ENCODE measurements at places on chromosomes 3 and 15.

GRCh38 chr15:90838544-90838943, 29.8 kb upstream of the FURIN start:
- DNase-seq: no peak

DNA sequence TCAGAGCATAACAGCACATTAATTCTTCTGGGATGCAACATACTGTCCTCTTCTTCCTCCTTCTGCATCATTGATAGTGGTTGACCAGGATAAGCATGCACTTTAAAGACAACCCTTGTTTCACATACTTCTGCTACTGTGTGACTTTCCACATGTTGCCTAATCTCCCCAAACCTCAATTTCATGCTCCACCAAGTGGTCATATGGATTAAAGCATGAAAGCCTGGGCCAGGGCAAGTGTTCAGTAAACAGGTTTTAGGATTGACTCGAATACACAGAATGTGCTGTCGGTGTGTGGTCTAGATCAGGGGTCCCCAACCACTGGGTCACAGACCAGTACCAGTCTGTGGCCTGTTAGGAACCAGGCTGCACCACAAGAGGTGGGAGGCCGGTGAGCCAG, 22.5 kb upstream of the BFSP2 start:
- no peak for DNase-seq

DNA sequence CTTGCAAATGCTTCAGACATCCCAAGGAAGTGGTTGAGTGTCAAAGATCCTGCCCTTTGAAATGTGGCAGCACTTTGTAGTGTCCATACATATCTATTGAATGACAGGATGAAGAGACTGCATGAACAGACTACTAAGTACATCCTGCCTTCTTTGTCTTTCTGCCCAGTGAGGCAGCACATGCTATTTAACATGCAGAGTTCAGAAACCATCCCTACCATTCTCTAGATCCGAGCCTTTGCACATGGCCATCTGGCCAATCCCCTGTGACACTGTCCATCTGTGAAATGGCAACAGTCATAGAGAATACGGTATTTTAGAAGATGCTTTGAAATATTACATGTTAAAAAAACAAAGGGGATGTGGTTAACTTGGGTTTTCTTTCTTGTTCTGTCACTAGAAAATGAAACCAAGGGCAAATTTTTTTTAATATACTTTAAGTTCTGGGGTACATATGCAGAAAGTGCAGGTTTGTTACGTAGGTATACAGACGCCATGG, 519.6 kb downstream of the NTRK3 start:
- DNase-seq: no peak

DNA sequence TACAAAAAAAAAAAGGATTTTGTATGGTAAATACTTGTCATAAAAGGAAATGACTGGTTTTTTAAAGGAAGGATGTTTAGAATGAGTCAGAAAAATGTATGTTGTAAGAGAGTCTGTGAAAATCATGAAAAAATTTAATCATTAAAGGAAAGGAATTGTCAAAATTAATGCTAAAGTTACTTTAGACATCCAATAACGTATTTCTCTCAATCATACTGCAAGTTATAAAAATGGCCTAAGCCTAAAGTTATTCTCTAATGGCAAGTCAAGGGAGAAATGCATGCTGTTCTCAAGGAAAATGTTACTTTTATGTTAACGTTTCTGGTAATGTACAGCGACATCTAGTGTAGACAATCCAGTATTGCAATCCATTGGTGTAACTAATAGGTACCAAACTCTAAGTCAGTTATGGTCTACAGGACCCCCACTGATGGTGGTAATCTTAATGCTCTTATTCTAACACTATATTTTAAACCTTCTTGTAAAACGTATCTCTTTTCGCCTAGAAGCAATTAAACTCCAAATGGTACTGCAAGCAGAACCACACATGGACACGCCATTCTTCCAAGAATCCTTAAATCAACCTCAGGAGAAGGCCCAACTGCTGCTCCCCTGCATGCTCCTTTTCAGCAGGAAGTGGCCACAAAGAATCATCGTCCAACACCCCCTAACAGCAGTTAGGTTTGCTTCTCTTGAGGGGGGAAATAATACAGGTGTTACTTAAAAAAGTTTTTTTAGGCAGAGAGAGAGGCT, 35.2 kb downstream of the NCEH1 start:
- no peak for DNase-seq

DNA sequence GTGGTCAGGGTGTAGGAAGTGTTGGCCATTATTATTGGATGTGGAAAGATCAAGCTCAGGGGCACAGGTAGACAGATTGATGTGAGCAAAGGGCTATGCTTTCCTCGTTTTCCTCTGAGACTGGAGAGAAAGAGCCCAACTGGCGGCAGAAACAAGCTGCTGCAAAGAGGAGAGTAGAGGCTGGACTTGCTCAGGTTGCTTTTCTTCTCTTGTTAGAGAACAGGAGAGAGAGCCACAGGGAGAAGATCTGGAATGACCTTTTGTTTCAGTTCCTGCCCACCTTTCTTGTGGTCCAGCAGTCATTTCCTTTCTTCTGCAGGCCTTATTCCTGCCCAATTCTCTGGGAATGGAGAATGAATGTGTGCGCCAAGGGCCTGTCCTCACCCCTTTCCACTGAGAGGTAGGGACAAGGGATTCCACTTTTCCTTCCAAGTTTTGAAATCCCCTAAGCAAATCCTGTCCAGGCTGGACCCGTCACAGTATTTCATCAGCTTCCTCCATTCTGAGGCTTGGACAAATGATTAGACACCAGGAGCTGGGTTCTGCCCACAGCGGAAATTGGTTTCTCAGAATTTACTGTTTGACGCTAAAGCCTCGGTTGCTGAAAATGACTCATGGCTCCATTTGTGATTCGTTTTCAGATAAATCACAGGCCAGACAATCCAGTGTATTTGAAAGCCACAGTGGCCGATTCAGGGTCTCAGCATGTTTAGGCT, 16.1 kb downstream of the ZNF80 start:
- DNase-seq: no peak

DNA sequence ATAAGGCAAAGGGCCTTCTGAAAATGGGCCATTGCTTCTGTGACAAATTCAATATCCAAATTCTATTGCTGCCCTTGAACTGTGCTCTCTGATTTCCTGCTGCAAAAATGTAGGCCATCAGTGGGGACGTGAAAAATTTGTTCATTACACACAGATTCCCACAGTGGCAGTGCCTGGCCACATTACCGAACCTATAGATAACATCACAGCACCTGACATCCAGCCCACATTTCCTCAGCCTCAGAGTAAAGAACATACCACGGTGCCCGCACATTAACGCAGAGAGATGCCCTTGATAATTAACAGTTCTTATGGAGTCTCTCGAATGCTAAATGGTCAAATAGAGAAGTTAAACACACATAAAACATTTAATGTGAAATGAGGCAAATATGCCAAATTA, 931.6 kb upstream of the CFAP20DC start:
- DNase-seq: no peak

DNA sequence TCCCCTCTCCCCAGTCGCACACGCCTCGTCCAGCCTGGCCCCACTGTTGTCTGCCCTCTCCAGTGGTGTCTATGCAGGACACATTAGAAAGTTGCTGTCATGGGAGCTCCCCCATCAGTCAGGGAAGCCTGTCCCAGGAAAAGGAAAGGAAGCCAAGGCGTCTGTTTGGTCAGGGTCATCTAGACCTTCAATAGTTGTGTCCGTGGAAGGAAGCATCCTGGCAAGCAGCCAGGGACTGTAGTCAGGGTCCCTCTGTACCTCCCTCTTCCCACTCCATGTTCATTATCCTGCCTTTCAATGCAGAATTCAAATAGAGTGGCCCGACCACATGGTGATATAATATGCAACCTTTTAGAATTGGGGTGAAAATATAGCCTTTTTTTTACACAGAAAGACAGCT, 60.7 kb upstream of the RAB6B start:
- no peak for DNase-seq

Data from iPS DF 19.7 (cell line).